Ascending aorta (tissue), 2 donors: ENCODE measurements at places on chromosomes 3 and 15.

- DNase-seq: no peak
Observed at GRCh38 chr15:93451822-93452221, 362.8 kb upstream of the RGMA start.

DNA sequence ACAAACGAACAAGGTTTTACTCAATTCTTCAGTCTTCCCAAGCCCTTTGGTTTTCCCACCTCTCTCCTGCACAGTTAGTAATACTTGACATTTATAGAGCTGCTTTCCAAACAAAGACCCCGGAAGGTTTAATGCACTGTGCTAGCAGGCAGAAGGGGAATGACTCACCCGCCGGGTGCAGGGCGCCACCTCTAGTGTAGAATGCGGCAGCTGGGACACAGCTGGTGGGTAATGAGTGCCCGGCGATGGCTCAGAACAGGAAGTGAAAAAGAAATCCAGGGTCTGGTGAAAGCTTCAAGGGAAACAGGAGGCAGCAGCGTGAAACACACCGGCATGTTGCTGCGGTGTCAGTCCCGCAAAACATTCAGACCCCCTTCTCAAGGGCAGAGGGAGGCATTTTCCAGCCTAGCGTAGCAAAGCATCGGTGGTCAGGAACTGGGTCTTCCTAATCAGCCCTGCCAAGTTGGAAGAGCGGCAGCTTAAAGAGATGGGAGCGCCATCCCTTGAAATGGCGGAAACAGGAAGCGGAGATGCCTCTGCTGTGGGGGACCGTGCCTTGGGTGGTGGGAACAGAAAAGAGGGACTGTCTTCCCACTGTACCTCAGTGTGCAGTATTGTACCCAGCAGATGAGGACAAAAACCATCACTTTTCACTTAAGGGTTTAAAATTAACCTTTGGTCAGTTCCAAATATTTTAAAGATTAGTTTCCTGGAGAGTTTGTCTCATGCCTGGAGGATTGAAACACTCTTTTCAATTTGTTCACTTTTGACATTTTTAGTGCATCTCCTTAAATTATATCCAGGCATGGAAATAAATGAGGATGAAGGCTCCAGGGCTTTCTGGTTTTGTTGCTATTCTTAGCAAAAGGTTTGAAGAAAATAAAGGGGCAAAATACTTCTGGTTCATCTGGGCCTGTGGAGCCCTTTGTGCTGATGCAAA, 160.7 kb upstream of the MCTP2 start:
- no peak for DNase-seq

DNA sequence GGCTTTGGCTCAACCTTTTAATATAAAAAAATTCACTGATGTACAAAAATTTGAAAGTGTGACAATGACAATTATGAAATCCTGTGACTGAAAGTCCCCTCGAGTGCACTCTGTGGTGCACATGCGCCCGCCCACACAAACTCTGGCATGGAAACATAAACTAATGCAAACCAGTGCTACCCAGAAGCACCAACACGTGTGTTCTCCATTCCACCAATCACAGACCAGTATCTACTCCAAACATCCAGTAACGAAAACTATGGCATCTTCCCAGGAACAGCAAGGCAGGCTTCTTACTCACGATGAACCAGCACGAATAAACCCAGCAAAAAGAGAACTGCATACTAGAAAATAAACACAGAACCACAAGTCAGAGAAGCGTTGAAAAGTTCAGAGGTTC, 11.7 kb upstream of the NMB start:
- DNase-seq: no peak

- no peak for DNase-seq
Observed at GRCh38 chr15:74343127-74343796, 24.2 kb downstream of the CYP11A1 start.

- no peak for DNase-seq
Observed at GRCh38 chr3:38588371-38588971, 61.0 kb downstream of the SCN5A start.

GRCh38 chr3:96977671-96978070, 163.3 kb downstream of the EPHA6 start:
- DNase-seq: no peak

DNA sequence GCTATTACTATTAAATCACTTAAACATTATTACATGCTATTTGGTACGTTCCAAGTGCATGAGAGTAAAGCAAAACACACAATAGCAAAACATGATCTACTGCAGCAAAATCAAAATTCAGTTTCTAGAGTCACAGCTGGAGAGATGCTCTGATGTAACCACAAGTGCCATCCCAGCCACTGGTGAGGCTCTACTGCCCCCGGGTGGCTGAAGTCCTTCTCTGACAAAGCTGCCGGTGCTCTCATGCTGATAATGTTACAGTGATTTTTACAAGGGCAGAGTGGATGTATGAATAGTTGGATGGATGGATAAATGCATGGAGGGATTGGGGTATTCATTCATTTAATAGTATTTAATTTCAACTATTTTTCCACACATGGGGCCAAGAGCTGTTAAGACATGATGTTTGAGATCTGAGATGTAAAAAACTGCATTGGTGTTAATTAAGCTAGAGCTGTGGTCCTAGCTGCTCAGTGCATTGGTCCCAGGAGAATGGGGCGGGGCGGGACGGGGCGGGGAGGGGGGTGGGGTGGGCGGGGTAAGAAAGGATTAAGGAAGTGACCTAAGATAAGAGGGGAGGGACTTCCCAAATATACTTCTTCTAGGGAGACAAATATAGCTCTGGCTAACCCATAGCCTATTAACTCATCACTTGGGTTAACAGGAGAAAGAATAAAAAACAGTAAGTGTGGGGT, 5.3 kb upstream of the SPESP1 start:
- no peak for DNase-seq

DNA sequence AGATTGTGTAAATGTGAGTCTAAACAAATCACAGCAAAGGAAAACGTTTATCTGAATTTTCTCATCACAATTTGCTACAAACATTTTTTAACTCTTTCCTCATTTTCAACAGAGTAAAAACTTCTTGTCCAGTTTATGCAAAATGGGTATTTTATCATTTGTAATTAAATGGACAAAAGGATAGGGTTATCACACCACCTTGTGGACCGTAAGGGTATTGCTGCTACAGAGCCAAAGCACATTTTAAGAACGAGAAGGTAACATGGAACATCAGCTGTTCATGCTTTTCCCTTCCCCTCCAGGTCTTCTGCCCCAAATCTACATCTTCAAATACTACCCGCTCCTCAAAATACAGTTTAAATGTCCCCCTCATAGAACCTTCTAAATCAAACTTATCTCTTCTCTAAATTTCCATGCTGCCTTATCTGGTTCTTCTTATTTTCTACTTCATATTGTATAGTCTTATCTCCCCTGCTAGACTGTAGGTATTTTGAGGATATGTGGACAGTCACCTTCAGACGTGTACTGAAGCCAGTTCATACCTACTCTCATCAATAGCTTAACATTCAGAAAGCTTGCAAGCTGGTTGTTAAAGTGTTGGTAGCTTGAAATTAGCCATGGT, 12.8 kb upstream of the SETMAR start:
- DNase-seq: no peak

DNA sequence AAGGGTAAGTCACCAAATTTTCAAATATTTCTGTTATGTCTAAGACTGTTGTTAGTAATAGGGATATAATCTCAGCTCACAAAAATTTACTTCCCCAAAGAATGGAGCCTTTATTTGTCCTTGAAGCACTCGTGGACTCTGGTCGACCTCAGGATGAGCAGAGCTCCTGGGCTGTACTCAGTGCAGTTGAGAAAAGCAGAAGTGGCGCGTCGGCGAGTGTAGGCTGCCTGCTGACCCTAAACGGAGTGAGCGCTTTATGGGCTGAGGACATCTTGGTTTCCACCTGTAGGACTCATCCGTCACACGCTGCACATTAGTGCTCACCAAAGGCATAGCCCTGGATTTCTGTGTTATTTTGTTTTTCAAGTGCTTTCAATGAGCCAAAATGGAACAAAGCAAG, 11.0 kb downstream of the GABRA5 start:
- no peak for DNase-seq

DNA sequence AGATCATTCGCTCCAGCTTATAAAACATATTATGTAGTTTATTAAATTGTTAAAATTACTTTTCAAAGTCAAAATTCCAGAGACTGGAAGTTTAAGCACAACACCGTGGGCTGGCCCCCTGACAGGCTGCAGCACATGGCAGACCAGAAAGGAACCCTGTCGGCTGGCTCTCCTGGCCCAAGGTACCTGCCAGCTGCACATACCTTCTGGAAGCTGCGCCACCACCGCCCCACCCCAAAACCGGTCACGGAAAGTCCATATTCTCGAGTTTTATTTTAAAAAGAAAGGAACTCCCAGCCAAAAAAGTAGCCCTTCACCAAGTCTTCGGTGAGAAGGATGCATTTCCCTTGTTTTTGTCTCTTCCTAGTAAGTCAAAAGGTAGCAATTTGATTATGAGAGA, 94.6 kb downstream of the FOXP1 start:
- DNase-seq: no peak

DNA sequence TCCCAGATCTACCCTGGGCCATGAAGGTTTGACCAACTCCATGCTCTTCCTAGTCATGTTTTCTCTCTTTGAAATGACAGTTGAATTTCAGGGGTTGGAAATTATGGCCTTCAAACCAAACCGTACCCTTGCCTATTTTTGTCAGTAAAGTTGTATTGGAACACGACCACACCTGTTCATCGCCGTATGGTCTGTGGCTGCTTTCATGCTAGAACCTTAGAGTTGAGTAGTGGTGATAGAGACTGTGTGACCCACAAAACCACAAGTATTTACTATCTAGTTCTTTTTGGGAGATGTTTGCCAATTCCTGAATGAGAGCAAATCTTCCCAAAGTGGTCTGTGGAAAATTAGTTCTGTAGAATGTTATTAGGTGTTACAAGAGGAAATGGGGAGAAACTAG, 24.0 kb upstream of the STARD5 start:
- DNase-seq: no peak

DNA sequence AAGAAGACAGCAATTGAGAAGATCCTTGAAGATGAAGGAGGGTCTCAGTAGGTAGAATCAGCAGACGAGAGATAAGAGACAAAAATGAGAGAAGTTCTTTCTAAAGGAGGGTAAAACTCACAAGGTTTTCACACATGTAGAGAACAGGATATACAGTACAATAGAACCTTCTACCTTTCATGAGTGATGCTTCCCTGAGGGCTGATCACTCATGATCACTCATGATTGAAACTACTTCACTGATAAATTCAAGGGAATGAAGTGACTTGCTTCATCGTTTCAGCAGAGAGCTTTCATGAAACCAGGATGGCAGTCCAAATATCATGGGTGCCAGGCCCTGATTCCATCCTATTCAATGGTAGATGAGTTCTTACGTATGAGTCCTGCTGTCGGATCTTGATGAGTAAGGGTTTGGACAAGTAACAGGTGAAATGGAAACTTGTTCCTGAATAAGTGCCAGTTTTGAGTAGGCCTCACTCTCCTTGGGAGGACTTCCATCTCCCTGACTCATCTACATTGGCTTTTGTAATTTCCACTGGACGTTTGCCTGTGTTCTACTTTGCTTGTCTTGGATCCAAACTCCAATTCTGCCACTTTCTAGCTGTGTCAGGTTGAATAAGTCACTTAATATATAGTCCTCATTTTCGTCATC, 9.6 kb upstream of the CLDN16 start:
- DNase-seq: no peak

DNA sequence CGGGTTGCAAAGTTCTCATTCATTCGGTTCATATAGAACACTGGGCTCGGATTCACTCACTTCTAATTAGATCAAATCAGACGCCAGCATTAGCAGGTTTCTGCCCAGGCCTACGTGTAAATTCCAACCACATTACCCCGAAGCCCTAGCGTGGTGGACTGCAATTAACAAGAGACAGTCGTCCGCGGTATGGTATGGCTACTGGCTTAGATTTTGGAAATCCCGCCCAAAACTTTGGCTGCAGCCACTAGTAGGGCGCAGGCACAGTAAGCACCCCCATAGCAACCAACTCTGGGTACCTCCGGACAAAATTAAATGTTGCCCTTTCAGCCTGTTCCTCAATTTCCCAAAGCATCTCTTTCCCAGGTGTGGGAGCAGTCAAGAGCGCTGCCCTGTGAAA, 771 bp downstream of the RARRES1 start:
- DNase-seq: no peak

- no peak for DNase-seq
Observed at GRCh38 chr3:136232413-136232812, 17.7 kb upstream of the PCCB start.

- no peak for DNase-seq
Observed at GRCh38 chr3:152021951-152022461, 148.6 kb downstream of the SUCNR1 start.

DNA sequence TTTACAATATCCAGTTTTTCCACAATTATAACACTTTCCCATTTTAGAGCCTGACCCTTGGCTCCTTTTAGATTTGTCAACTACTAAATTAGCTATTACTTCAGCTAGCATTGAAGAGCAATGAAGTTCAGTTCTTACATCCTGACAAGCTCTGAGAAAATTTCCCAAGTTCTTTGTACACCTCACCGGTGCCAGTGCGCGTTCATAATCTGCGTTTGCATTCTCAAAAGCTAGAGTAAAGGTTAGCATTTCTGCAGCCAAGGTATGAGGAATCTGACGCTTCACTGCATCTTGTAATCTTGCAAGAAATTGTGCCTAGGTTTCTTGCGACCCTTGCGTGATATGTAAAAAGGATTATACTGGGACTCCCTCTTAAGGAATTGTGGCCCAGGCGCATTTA, 25.2 kb upstream of the XCR1 start:
- DNase-seq: no peak

GRCh38 chr3:67559029-67559605, 95.3 kb downstream of the SUCLG2 start:
- DNase-seq: no peak

GRCh38 chr3:49461443-49462171, 8.5 kb upstream of the DAG1 start:
- no peak for DNase-seq

DNA sequence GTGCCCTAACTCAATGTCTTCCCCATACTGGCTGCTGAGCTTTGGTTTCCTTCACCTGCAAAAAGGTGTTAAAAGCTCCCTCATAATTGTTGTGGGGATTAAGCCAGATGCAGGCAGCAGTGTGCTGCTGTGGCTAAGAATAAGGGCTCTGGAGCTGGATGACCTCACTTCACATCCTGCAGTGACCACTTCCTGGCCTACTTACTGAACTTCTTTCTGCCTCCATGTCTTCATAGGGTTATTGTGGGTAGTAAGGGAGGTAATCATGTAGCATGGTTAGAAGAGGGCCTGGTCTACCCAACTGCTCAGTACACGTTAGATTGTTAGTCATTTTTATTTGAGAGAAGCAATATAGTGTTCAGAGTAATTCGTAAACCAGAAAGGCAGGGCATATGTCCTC, 18.4 kb downstream of the GYG1 start:
- DNase-seq: no peak

- DNase-seq: no peak
Observed at GRCh38 chr3:30751610-30752299, 142.7 kb downstream of the GADL1 start.

DNA sequence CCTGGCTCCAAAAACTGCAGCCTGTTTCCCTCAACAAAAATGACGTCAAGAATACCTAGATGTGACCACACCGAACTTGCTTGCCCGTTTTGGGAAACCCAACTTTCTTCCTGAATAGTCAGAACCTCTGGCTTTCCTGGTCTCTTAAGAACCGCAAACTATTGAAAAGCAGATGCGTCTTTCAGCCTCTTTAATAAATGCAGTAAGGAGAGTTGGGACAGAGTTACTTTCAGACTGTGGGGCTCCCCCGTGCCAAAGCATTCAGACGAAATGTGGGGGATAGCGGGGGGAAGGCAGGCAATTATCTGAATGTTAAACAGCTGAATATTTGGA, 1.2 kb upstream of the PROK2 start:
- DNase-seq: no peak

- DNase-seq: no peak
Observed at GRCh38 chr3:186339180-186339918, 22.7 kb downstream of the DGKG start.

GRCh38 chr3:62968128-62968527, 92.9 kb upstream of the CADPS start:
- no peak for DNase-seq
